Large intestine (tissue), 12 donors: ENCODE measurements at places on chromosomes 6 and 20. TPM values are rescaled to one million over a fixed set of nuclear protein-coding genes. Genes with fewer than 3 reads are reported as not detected.

Gene GABRR2
- polyA plus RNA-seq, result 0.55 TPM

Gene HAO1
- polyA plus RNA-seq, result not detected

Gene BANF2
- not detected for polyA plus RNA-seq

Gene AVP
- 0.49 TPM for polyA plus RNA-seq

Gene C20orf202
- 4.7 TPM for polyA plus RNA-seq

- no peak overlapping the region for H3K27ac ChIP-seq
- DNase-seq, result no peak
- H3K4me3 ChIP-seq, result no peak overlapping the region
- H3K27me3 ChIP-seq, result peaks cover 94% of the 10 kb centered on the region
- no peaks in the 10 kb centered on the region for H3K36me3 ChIP-seq
Measured at GRCh38 chr6:98841621-98842341, 7.4 kb downstream of the POU3F2 start.

GRCh38 chr20:3248167-3248992, 9.4 kb upstream of the SLC4A11 start:
- no peak overlapping the region for H3K27ac ChIP-seq
- DNase-seq, result no peak
- no peaks in the 10 kb centered on the region for H3K4me1 ChIP-seq
- H3K36me3 ChIP-seq, result peaks cover 26% of the 10 kb centered on the region

GRCh38 chr6:113626475-113626874, 230.7 kb upstream of the MARCKS start:
- no peak overlapping the region for H3K4me3 ChIP-seq
- H3K36me3 ChIP-seq, result no peaks in the 10 kb centered on the region
- DNase-seq, result no peak
- H3K27me3 ChIP-seq, result no peaks in the 10 kb centered on the region

DNA sequence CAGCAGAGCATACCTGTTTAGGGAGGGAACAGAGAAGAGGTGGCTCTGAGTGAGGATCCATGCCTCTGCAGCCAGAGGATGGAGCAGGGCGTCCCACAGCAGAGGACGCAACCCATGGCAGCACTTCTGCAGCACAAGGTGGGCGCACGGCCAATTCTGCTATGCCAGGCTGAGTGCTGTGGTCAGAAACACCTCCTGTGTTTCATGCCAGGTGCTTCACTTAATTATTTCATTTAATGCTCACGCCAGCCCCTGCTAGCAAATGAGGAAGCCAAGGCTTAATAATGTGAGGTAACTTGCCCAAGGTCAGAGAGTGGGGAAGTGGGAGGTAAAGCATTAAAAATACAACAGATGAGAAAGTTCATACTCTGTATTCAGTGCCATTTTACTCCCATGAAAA, 68.5 kb upstream of the PTGIS start:
- H3K27ac ChIP-seq, result no peak overlapping the region
- H3K4me3 ChIP-seq, result no peak overlapping the region
- no peaks in the 10 kb centered on the region for H3K27me3 ChIP-seq
- H3K36me3 ChIP-seq, result peaks cover 68% of the 10 kb centered on the region
- no peak for DNase-seq

GRCh38 chr6:162442687-162443086, 284.9 kb downstream of the PRKN start:
- no peak overlapping the region for H3K4me3 ChIP-seq
- H3K4me1 ChIP-seq, result no peaks in the 10 kb centered on the region
- no peaks in the 10 kb centered on the region for H3K36me3 ChIP-seq

DNA sequence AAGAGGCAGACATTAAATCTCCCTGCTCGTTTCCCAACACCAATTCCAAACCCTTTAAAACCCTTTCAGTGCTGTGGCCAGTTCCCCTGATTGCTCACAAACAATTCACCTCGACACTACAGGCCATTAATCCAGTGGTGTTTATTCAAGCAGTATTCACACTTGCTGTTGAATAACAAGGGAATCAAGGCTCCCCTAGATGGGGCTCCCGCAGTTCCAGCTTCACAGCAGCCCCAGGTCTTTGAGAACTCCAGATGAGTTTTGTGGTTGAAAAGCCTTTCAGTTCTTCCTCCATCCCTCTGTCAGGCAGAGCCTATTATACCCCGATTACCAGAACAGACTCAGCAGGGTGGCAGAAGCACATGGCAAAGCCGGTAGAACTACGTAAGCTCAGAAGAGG, 36.2 kb downstream of the JAG1 start:
- peaks cover 54% of the 10 kb centered on the region for H3K36me3 ChIP-seq
- no peak overlapping the region for H3K4me3 ChIP-seq
- DNase-seq, result no peak
- no peaks in the 10 kb centered on the region for H3K4me1 ChIP-seq
- H3K27me3 ChIP-seq, result no peaks in the 10 kb centered on the region

- H3K4me1 ChIP-seq, result no peaks in the 10 kb centered on the region
- no peaks in the 10 kb centered on the region for H3K27me3 ChIP-seq
- no peak overlapping the region for H3K27ac ChIP-seq
- H3K36me3 ChIP-seq, result no peaks in the 10 kb centered on the region
Measured at GRCh38 chr6:12394170-12394569, 104.0 kb downstream of the EDN1 start.
